ENCODE measurements at places on chromosomes 1 and 21.

DNA sequence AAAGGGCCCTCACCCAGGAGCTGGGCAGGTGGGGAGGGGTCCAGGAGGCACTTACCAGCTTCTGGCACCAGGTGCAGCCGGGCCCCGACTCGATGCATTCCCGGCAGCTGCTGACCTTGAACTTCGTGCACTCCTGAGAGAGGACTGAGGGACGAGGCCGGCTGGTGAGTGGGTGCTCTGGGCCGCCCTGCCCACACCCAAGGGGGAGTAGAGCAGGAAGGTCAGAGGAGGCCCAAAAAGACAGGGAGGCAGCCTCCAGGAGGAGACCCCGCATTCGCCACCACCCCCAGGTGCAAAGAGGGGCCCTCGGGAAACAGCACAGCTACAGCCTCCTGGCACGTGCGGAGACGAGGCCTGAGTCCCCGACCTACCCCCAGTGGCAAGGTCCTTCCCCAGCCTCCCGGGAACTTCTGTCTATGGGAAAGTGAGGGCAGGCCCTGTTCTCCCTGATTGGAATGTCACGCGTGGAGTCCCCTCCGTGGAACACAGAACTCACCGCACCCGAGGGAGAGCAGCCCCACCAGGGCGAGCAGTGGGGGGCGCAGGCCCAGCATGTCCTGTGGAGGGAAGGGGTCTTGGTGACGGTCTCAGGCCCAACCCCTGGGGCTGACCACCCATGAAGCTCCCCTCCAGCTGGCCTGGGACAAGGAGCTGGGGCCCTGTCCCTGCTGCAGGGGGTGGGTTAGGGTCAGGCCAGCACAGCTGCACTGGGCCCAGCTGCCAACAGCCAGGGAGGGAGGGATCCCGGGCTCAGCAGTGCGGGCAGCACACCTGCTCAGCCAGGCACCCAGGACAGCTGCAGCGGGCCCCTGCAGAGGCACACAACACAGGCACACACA is 10.3 kb downstream of the ITGB2 start:
- DNase-seq = no peak

- no peak for DNase-seq
These were observed 16.4 kb upstream of the LGR6 start for GRCh38 chr1:202176949-202177927.

DNA sequence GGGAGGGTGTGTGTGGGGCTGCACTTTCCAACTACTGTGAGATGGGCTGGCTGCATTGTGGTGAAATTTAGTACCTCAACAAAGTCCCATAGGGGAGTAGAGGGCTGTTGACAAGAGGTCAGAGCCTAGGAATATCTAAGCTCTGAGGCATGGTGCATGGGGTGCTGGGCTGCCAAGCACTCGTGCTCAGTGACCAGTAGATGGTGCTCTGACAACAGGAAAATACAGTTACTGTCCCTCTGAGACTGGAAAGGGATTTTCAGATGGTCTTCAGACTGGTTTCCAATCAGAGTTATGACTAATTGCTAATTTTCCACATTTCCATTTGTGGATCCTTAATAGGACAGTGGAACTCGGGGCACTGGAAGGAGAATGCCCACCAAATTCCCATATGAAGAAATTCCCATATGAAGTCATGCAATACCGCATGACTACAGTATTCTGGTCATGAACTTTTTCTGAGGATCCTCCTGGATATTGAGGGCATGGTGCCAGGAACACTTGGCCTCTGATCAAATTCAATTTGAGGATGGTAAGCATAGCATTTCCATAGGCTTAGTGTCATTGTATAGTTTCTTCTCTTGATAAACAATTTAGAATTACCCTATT is 4.1 kb upstream of the CACNA1E start:
- DNase-seq = peak; percentile 81

- DNase-seq = no peak
These were observed 106.1 kb downstream of the PTGER3 start for GRCh38 chr1:70941563-70941962.

- no peak for DNase-seq
These were observed 5.5 kb downstream of the CD1D start for GRCh38 chr1:158186180-158186579.

- no peak for DNase-seq
These were observed 36.2 kb downstream of the B3GALNT2 start for GRCh38 chr1:235468004-235468403.

- DNase-seq = no peak
These were observed 108.9 kb downstream of the CAPN8 start for GRCh38 chr1:223556414-223557129.

- DNase-seq = peak; percentile 52
These were observed 4.7 kb downstream of the FMOD start for GRCh38 chr1:203346060-203346768.

- DNase-seq = no peak
These were observed 2.6 kb downstream of the FUCA1 start for GRCh38 chr1:23865543-23865930.

GRCh38 chr1:100683448-100684349 is 35.8 kb upstream of the VCAM1 start:
- DNase-seq = no peak

- no peak for DNase-seq
These were observed 51.4 kb downstream of the YARS1 start for GRCh38 chr1:32765570-32766327.

DNA sequence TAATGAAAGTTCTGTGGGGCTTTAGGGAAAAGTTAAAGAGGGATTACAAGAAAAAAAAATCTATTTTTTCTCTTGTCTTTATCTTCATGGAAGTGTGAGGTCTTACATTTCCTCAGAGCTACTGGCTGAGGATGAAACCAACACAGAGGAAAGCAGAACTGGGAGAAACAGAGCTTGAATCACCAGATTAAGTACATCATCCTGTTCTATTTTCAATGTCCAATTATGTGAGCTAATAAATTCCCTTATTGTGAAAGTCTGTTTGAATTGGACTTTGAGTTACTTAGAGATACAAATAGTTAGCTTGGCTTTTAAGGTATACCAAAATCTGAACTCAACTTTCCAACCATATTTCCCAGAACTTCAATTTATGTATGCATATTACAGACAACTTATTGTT is 69.2 kb downstream of the LPGAT1 start:
- DNase-seq = no peak

All from NCI-H187 treated with DMSO at 0.1 percent for 48 hours (cell line).